Smooth muscle cell of bladder (primary cell): ENCODE measurements at places on chromosomes 2 and 18. TPM values are rescaled to one million over a fixed set of nuclear protein-coding genes. Genes with fewer than 3 reads are reported as not detected.

Gene ALPP
- not detected in 2 replicates for total RNA-seq

Gene DSEL
- 43.2 and 60.6 TPM in 2 replicates for total RNA-seq

Gene IL18RAP
- not detected in 2 replicates for total RNA-seq

Gene PLCD4
- 1.8 TPM in 2 replicates for total RNA-seq

Gene SMYD1
- not detected in 2 replicates for total RNA-seq

Gene NOL4
- not detected in 2 replicates for total RNA-seq

Gene PSTPIP2
- total RNA-seq, result 5.5 and 5.7 TPM in 2 replicates

Gene IL36G
- total RNA-seq, result not detected in 2 replicates

Gene IL1RN
- total RNA-seq, result 0.09 and 0.71 TPM in 2 replicates

Gene FSHR
- total RNA-seq, result not detected in 2 replicates

Gene TTN
- under 0.01 TPM in 2 replicates for total RNA-seq

Gene TANC1
- 16.3 and 20.2 TPM in 2 replicates for total RNA-seq

Gene PUM2
- total RNA-seq, result 26.7 and 30.1 TPM in 2 replicates

Gene VIT
- total RNA-seq, result 2.0 and 3.1 TPM in 2 replicates

Gene MRO
- total RNA-seq, result under 0.01 and 0.18 TPM in 2 replicates

Gene RUFY4
- not detected in 2 replicates for total RNA-seq

Gene LDLRAD4
- 0.71 and 3.1 TPM in 2 replicates for total RNA-seq

Gene C18orf54
- 1.1 and 1.3 TPM in 2 replicates for total RNA-seq

Gene C2orf78
- total RNA-seq, result not detected in 2 replicates

Gene PID1
- 28.3 and 36.1 TPM in 2 replicates for total RNA-seq

Gene SIX3
- total RNA-seq, result not detected in 2 replicates

Gene SLC4A5
- under 0.01 and 0.14 TPM in 2 replicates for total RNA-seq

Gene REG1B
- not detected in 2 replicates for total RNA-seq

Gene MARCHF4
- 0.28 and 0.37 TPM in 2 replicates for total RNA-seq

Gene GNLY
- not detected in 2 replicates for total RNA-seq

Gene ANKRD30BL
- not detected in 2 replicates for total RNA-seq

Gene DSC3
- 0.09 and 0.14 TPM in 2 replicates for total RNA-seq

Gene ASIC4
- total RNA-seq, result under 0.01 and 0.37 TPM in 2 replicates
